ENCODE measurements at places on chromosomes 6 and 20.

DNA sequence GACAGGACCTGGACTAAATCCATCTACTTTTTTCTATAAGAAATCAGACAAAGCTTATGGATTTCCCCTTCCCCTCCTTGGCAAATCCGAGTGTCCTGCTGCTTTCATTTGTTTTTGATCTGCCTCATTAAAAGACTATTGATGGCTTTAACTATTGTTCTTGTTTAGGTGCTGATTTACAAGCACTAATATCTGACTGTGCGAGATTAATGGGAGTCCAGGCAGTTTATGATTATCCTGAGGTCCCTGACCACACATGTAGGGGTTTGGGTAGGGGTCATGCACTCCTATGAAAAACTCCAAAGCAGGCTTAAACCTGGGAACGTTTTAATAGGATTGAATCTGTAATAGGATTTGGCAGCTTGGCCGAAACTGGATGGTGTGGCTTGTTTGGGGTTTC, 317.5 kb upstream of the POU3F2 start:
- DNase-seq, result no peak

- DNase-seq, result no peak
Observed at GRCh38 chr20:11329271-11329670, 588.4 kb upstream of the BTBD3 start.

- DNase-seq, result no peak
Observed at GRCh38 chr20:48667889-48668413, 159.8 kb downstream of the PREX1 start.

DNA sequence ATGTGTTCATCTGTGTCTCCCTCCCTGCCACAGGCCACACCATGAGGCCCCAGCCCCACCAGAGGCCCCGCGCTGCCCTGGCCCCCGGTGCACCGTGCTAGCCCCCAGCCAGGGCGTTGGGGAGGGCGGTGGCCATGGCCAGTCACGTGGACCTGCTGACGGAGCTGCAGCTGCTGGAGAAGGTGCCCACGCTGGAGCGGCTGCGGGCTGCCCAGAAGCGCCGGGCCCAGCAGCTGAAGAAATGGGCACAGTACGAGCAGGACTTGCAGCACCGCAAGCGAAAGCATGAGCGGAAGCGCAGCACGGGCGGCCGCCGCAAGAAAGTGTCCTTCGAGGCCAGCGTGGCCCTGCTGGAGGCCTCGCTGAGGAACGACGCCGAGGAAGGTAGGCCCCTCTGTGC, 30.3 kb downstream of the PPP1R16B start:
- DNase-seq, result no peak

DNA sequence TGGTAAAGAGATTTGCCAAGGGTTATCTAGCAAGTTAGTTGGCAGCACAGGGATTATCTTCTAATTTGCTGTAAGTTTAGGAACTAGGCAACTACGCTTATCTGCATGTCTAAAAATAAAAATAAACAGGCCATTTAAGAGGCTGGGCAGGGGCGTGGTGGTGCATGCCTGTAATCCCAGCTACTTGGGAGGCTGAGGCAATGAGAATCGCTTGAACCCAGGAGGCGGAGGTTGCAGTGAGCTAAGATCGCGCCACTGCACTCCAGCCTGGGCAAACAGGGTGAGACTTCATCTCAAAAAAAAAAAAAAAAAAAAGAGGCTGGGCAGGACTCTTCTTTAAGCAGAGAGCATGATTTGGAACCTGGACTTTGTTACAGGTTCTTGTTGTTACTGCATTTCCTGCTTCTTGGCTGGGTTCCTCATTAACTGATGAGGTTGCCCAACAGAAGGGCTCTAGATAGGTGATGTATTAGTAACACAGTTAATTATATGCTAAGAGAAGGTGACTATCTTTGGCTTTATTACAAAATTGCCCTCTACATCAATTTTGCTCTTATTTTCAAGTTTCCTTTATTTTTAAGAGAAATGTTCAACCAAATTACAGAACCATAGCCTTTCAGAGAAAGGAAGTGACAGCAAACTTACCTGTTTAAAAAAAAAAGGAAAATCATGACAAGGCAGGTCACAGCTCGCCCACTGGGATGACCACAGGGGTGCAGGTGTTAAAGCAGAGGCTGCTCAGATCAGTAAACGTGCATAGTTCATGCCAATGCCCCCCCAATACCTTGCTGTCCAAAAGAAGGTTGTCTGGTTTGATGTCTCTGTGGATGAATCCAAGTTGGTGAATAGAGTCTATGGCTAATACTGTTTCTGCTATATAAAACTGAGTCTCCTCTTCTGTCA, 32.5 kb downstream of the STK38 start:
- no peak for DNase-seq

- DNase-seq, result no peak
Observed at GRCh38 chr6:30006170-30007131, 54.6 kb upstream of the POLR1H start.

GRCh38 chr6:132413499-132413802, 12.2 kb upstream of the MOXD1 start:
- DNase-seq, result no peak

DNA sequence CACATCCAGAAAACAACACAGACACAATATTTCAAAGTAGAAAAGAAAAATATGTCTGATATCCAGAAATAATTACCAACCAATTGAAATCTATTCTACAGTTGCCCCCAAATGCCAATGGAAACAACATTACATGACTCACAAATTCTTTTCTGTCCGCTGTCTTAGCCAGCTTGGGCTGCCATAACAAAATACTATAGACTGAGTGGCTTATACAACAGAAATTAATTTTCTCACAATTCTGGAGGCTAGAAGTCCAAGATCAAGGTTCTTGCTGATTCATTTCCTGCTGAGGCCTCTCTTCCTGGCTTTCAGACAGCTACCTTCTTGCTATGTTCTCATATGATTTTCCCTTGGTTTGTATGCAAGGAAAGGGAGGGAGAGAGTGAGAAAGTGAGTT, 698.1 kb downstream of the DHX35 start:
- DNase-seq, result no peak

- DNase-seq, result no peak
Observed at GRCh38 chr6:20377623-20378265, 23.9 kb upstream of the E2F3 start.

DNA sequence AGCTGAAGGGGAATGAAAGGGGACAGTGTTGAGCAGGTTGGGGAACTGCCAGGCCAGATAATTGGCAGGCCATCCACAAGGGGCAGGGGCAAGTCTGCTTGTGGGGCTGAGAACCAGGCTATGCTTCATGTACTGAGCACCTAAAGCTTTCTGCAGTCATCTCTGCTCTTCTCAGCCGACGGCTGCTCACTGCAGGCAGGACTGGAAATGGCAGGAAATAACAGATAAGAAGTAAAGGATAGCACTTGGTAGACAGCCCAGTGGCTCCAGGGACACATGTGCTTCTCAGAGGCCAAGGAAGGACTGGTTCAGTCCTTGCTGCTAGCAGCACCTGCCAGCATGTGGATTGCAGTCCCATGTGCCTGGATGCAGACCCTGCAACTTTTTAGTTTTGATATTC, 89.8 kb downstream of the CD164 start:
- no peak for DNase-seq

- peak; percentile 71 for DNase-seq
Observed at GRCh38 chr20:21808863-21809664, 103.6 kb downstream of the PAX1 start.

DNA sequence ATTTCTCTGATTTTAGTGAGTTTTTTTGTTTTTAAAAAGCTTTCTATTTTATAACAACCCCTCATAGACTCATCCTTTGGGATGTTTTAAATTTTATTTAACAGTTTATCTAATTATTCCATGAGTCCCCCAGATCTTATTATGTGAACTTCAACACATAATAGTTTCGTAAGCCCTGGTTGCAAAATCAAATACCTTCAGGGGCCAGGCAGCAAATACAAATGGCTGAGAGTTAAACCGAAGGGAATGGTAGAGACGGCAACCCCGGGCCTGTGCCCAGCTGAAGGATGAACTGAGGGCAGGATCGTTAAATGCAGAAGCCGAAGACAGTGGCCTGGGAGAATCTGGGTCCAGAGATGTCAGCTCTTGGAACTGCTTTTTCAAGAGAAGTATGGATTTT, 88.4 kb downstream of the RTN4IP1 start:
- DNase-seq, result no peak

- DNase-seq, result no peak
Observed at GRCh38 chr6:128663238-128663637, 142.8 kb upstream of the PTPRK start.

DNA sequence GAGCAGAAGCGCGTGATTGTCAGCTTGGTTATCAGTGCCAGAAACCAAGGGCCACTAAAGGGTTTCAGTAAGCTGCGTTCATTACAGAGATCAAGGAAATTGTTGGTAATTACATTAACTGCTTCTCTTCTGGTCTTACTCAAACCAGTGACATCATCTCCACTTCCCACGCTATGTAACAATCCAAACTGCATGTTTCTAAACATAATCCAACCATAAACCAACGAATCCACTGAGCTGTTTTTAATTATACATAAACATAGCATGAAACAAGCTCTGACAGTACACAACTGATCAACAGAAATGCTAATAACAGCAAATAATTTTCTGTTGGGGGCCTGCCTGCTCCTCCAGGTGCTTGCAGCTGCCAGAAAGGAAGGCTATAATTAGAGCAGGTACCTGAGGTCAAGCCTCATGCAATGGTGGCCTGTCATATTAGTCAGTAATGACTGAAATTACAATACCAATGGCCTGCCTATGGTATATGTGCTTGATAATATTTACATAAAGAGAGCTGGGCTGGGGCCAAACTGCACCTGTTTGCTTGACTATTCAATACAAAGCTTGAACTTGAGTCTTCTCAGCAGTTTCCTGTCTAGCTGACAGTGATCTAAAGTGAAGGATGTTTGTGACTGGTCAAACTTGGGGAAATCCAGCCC, 40.1 kb downstream of the ILRUN start:
- peak; percentile 97 for DNase-seq

- no peak for DNase-seq
Observed at GRCh38 chr6:35668744-35669450, 19.8 kb downstream of the FKBP5 start.

DNA sequence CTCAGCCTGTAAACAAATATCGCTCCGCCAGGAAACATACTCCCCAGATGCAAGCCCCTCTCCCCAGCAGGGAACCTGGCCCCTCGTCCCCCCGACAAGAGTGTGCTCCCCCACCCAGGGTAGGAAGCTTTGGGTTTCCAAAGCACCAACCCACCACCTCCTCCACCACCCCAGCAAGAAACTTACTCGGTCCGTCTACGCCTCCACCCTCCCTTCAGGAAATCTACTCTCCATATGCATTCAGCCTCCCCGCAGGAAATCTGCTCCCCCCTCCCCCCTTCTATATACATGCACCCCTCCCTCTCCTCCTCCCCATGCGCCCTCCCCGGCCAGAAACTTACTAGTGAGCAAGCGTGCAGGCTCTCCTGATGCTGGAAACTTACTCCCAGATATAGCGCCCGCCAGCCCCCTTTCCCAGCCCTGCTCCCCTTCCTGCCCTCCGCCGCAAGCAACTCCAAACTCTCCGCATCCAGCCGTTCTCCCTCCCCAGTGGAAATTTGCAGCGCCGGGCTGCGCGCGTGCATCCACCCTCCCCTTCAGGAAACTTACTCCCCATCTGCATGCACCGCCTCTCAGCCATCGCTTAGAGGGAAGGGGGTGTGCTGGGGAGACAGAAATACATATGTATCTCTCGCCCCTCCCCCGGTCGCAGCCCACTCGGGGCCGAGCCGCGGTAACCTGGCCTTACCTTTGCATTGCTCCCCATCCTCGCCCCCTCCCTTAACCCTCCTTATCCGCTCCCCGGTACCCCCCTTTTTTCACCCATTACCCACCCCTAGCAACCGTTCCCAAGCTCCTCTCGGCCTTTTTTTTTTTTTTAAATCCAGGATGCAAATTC, at the start of gene TRERF1:
Gene TRERF1, minus strand, starts transcription at position 594 of the 838 bp plus-strand sequence. CDS start 182,336 bp downstream, outside the sequence.
- DNase-seq, result peak; percentile 76

DNA sequence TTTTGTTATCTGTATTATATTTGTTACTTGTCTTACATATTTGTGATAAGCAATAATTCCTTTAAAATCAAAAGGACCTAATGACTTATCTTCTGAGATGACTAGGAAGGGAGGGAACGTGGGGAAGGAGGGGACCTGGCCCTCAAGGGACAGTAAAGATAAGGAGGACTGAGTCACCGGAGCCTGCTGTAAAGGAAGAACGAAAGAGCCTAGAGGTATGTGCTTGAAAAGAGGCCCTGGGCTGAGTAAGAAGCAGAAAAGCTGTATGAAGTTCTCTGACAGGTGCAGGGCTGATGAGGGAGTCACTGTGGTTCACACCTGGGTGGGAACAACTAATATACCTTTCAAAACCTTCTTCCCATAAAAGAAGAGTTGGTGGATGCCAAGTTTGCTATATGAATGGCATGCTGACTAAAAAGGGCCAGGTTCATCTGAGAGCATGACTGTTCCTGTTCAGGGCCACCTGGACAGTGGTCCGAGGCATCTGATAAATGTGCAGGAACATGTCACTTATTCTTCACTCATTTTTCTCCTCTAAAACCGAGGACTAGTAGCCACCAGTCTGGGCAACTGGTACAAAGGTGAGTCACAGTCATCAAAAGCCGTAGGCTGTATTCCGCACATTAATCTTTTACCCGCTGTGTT, 111.3 kb downstream of the TNFAIP3 start:
- no peak for DNase-seq

GRCh38 chr20:36092398-36093024, 62.0 kb upstream of the EPB41L1 start:
- peak; percentile 51 for DNase-seq

- DNase-seq, result peak; percentile 15
Observed at GRCh38 chr6:25312703-25313102, 33.5 kb downstream of the CARMIL1 start.

- no peak for DNase-seq
Observed at GRCh38 chr6:402901-403658, 11.5 kb downstream of the IRF4 start.
